ENCODE measurements at places on chromosomes 12 and 14.

DNA sequence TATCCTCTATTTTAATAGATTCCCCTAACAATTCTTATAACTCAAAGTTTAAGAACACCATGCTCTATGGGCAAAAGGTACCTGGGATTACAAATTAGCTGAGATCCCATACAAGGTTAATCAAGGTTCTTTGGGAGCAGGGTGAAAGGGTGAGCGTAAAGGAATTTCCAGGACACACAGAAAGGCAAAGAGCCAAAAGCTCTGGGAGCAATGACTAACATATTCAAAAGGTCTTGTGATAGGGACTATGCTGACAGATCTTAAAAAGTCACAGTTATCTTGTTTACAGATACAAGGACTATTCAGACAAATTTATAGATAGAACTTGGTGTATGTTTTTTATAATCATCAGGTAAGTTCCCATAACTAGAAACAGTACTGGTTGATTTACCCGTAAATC, 19.5 kb upstream of the PPFIBP1 start:
- no peak for DNase-seq

DNA sequence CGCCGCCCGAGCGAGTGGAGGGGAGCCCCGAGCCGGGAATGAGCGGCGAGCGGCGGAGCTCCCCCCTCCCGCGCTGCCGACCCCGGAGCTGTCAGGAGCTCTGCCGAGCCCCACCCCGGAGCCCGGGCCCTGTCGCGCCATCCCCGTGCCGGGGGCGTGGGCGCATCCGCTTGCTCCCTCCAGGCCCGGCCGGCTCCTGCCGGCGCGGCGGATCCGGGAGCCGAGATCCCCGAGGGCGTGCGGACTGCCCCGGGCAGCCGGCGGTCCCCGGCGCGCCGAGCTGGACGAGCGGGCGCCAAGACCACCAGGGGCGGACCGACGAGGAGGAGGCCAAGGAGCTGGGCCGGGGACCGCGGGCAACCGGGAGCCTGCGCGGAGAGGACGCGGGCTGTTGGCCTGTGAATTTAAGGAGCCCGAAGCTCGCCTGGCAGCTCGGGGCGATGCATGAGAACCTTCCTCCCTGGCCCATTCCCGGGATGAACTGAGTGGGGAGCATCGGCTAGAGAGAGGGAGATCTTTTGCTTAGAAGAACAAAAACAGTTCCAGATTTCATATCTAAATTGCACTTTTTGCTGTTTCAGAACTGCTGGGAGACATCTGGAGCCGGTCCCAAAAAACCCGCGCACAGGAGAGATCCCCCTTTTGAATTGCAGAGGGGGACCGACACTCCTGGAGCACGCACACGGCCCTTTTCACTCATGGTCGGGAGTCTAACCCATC, 2.0 kb downstream of the PTHLH start:
- no peak for DNase-seq

GRCh38 chr14:48726080-48726642, 860.0 kb downstream of the RPS29 start:
- DNase-seq: no peak

DNA sequence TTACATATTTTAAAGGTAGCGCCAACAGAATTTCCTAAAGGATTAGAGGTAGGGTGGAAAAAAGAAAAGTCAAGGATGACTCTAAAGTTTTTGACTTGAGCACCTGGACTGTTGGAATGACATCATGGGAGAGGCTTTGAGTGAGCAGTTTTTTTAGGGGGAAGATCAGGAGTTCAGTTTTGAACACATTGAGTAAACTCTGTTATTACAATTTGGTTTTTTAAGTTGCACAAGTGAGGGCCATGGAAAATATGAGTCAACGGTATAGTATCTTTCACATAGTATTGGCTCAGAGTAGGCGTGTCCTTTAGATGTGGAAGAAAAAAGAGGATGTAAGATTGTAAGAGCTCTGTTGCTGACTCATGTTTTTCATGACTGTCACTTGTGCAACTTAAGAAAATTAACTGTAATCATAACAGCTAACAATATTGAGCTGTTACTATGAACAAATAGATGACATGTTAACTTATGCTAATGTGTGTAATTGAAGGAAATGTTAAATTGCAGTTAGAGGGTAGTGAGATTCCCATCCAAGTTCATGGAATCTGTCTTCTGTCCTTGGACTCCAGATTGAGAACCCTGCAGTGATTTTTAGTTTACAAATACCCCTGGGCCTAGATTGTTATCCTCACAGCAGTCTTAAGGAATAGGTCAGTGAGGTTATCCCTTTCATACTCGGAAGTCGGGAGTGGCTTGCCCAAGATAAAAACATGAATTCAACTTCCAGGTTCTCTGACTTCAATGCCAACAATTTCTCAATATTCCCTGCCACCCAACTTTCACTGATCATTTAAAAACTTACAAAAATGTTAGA, 48.2 kb upstream of the ATP2B1 start:
- peak; percentile 30 for DNase-seq

GRCh38 chr14:76574416-76575095, 186.7 kb upstream of the VASH1 start:
- no peak for DNase-seq

GRCh38 chr12:8816448-8817050, 5.9 kb upstream of the A2ML1 start:
- DNase-seq: no peak

DNA sequence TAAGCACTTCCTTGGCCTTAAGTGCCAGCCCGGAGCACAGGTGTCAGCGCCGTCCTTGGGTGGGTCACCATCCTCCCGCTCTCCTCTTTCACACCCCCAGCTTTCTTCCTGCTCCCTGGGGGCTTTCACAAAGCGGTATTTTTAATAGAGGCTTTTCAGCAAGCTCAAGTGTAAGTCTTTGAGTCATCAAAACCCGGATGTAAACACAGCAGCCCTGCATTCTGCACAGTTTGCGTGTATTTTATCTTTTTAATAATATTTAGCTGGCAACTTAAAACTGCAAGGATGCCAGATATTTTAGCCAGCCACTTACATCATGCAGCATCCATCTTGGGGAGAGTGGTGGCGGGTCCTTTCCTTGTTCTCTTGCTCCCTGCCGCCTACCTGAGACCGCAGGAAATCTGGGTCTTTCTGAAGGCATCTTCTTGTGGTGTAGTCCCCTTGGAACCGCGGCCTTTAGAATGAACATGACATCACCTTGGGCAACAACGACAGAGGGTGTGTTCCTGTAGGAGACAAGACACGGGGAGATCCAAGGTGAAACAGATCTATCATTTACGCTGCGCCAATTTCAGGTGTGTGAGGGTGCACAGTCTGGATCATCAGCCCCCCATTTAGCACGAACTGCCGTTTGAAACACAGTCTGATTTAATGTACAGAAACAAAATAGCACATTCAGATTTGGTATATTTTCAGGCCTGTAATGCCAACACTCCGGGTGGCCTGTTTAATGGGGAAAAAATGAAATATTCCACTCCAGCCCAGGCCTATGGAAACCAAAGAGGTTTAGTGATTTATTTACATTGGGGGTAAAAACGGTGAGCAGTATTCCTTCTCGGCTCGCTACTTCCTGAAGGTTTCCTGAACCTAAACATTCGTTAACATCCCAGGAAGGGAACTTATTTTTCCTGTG, 12.5 kb upstream of the IRF2BPL start:
- DNase-seq: peak; percentile 77

DNA sequence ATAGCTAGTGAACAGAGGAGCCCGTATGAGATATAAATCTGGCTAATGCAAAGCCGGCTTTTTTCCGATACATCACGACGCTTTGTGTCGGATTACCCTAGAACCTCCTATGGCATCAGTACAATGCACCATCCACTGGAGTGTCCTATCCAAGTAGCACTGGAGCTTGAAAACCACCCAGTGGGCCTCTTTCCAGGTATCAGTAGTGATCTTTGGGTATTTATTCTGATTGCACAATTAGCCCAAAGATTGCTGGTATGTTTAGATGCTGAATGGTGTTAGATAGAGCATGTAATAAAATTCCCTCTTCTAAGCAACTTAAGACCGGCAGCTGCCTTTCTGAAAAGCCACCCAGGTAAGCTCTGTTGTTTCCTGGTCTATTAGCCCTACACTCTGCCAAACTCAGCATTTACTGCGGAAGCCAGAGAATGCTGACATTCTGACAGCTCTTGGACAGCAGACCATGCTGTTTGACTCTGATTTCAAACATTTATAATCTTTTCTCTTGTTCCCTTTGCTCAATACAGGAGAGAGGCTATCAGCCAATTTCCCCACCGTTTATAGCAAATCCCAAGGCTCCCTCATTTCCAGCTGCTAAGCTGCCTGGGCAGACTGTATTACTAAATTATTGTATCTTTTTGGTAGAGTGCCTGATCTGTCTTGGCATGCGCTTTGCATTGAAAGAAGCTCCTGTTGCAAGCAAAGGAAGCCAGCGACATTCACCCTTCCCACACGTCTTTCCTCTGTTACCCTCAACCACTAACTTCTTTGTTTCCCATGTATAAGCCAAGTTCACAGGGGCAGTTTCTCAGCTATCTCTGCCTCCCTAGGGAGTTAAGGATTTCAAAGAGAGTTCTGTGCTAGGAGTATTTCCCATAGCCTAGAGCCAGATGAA, 388.3 kb upstream of the GARIN6 start:
- DNase-seq: no peak

DNA sequence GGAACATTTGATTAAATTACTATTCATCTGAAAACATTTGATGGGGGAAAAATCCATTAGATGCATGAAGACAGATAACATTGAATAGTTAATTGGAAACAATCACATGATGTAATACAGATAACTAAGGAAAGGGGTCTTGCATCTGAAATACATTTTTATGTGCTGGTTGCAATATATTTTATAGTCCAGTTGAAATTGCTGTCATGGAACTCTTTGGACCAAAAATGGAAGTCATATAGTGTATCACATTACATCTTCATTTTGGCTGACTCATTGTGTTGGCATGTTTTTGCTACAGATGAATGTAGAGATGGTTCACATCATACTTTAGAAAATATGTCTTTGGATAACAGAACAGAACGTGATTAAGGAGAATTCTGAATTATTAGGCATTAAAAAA, 43.0 kb upstream of the GNPNAT1 start:
- DNase-seq: peak; percentile 70

DNA sequence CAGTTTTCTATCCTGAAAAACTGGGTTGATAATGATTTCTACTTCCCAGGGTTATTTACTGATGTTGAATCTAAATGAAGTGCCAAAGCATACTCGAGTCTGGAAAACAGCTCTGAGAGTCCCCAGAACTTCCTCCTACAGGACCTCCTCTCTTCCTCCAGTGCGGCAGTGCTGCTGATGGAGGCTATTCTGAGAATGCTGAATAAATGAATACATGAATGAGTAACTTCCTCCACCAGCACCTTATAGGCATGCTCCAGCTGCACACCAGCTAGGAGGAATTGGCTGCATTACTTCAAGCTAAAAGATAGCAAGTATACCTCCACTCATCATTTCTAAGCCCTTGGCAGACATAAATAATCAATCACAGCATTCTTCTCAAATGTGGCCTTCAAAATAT, 448.8 kb upstream of the CCDC196 start:
- DNase-seq: peak; percentile 24

DNA sequence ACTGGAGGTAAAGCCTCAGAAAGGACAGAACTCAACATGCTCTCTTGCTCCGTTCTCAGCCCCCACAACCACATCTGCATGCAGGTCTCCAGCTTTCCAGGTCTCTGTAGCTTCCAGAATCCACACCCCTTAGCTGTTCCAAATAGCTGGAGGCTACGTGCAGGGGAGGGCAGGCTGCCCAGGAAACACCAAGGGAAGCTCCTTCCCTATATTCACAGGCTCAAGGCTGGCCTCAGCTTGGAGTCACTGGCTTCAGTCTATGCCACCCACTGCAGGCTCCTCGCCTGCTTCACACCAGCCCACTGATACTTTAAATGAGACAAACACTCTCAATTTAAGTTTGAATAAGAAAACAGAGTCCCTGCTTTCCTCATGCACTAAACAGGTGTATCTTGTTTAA, 73.3 kb downstream of the ASCL4 start:
- no peak for DNase-seq

- peak; percentile 94 for DNase-seq
These were observed 129.0 kb upstream of the HMGA2 start for GRCh38 chr12:65695113-65695865.

GRCh38 chr14:66046035-66046434, 440.1 kb upstream of the CCDC196 start:
- no peak for DNase-seq

GRCh38 chr14:79734151-79734550, 477.2 kb downstream of the DIO2 start:
- DNase-seq: no peak

DNA sequence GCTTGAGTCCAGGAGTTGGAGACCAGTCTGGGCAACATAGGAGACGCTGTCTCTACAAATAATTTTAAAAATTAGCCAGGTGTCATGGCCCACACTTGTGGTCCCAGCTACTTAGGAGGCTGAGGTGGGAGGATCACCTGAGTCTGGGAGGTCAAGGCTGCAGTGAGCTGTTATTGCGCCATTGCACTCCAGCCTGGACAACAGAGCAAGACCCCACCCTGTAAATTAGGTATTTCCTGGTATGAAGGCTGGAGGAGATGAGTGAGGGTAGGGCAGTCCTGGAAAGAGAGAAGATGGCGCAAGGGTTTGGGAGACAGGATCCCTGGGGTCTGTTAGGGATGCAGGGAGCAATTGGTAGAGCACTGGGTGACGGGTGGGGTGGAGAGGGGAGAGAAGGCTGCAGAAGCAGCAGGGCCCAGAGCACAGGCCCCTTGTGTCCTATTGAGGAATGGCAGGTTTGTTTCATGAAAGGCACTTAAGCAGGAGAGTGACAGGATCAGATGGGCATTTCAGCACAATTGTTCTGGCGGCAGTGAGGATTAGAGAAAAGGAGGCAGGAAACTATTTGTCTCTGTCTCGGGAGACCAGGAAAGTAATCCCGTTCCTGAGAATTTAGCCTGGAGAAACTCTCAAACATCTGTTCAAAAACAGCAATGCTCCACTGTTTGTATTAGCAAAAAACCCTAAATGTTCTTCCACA, 47.2 kb upstream of the KTN1 start:
- no peak for DNase-seq

- DNase-seq: peak; percentile 30
These were observed 1.8 kb upstream of the RCOR1 start for GRCh38 chr14:102590667-102591099.

DNA sequence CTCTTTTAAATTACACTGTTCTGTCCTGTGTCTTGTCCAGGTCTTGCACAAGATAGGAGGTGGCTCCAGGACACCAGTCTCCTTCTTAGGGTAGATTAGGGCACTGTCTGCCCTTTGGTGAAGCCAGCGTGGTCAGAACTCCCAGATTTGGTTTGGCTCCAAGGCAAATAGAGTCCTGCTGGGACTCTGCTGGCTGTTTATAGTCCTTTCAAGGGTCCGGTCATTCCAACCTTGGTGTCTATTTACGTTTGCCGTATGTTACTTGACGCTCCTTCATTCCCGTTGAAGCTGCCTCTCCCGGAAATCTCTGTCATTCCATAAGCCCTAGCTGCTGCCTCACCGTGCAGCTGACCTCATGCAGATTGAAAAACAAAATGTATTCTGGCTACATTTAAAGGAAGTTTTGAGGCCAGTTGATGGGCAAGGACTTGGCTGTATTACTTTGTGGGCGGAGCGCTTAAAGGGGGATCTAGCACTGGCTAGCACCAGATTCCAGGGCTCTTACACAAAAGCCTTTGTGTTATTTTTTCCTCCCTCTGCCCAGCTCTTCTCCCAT, 180.6 kb downstream of the AKAP6 start:
- no peak for DNase-seq

Data from kidney capillary endothelial cell (primary cell).